ENCODE measurements at places on chromosomes 1 and 21.

GRCh38 chr1:3011631-3012455 is 9.4 kb upstream of the ACTRT2 start:
- DNase-seq, result no peak

DNA sequence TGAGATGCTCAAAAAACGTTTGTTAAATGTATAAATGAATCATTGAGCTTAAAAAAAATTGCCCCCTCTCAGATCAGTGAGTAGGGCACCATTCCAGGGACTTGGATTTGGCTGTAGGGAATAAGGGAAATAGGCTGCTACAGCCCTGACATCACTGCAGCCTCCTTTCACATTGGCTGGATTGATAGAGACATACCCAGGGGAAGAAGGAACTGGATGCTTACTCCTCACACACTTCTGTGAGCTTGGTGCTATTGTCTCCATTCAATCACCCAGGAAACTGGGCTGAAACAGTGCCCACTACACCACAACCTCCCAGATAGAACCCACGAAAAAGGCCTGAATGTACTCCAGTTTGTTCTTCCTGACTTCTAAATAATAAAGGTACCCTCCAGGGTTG is 87.2 kb downstream of the TGFBR3 start:
- DNase-seq, result no peak

- no peak for DNase-seq
Observed at GRCh38 chr1:14606632-14607031, 8.1 kb downstream of the KAZN start.

DNA sequence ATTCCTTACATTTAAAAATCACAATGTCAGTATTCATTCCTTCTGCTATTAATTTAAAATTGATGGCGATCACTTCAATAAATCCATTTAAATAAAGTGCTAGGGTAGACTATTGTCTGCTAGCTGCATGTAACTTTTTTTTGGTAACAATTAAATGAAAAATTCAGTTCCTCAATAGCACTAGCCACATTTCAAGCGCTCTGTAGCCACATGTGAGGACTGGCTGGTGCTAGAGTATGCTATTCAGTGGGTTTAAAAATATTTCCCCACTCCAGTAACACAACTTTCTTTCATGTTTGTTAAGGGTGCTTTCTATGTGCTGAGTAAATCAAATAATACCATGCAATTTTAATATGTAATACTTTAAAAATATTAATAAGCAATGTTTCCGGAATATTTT is 108.2 kb downstream of the LTN1 start:
- DNase-seq, result peak; percentile 6

- peak; percentile 7 for DNase-seq
Observed at GRCh38 chr1:71561206-71561605, 480.4 kb upstream of the ZRANB2 start.

DNA sequence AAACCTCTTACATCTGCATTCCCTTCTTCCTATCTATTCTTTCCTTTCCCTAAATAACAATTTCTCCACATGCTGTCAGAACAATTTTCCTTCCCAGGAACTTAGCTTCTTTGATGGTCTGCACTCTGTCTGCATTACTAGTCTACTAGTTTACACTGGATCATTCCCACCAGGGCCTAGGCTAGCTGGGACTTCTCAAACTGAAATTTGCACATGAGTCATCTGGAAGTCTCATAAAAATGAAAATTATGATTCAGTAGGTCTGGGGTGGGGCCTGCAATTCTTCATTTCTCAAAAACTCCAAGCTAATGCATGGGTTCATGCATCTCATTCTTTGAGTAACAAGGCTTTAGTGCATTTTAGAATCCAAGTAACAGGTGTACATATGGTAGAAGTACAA is 74.2 kb downstream of the GABPA start:
- peak; percentile 60 for DNase-seq

GRCh38 chr1:184023171-184023570 is 14.4 kb downstream of the COLGALT2 start:
- DNase-seq, result no peak

DNA sequence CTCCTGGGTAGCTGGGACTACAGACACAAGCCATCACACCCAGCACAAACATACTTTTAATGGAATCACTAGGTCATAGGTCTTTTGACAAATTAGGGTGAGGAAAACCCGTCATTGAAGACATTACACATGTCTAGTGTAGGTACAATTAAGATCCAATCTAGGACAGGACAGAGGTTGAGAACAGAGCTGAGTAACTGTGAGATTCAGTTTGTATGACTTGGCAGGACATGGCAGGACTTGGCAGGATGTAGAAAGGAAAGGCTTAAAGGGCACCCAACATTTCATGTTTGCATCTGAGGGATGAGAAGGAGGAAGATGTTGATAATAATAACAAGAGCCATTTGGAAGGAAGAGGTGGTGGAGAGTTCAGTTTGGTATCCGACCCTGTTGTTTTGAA is 483.8 kb downstream of the PCP4 start:
- no peak for DNase-seq

DNA sequence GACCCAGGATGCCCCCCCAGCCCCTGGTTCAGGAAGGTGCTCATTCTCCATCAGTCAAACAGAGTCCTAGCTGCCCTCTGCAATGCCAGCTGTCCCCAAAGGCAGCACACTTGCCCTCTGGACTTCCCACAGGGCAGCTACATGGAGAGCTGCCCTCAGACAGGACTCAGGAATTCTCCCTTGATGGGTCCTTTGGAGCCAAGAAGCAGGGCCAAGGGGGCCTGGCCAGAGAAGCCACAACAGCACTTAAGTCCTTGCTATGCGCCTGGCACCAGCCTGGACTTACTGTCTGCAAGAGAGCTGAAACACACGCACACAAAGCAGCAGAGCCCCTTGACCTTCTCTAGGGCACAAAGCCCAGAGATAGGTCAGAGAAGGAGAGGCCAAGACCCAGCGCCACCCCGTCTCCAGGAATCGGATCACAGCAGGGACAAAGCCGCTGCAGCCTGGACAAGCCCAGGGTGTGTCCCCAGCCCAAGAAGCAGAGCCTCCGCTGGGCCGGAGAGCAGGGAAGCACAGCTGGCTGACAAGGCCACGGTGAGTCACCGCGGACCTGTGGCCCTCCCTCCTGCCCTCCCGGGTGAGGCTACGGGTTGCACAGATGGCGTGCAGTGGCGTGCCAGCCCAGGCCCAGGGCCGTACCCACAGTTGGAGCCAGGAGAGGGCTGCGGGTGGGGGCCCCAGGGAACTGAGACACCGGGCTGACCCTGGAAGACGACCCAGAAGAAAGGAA is 1.7 kb downstream of the WNT9A start:
- DNase-seq, result peak; percentile 61

DNA sequence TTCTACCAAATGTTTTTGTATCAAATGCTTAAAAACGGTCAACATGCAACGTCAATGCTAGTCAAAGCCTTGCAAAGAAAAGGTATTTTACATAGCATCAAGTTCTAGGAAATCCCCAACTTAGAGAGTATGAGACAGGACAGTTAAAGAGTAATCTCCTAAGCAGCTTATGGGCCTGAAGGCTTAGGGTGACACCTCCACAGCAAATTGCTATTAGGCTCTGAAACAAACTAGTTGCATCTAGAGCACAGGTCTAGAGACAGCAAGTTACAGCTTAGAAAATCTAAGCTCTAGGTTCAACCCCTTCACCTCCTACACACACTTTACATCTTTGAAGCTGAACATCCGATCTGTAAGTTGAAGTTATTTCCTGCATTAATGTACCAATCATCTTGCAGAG is 13.7 kb downstream of the PABPC4 start:
- no peak for DNase-seq

DNA sequence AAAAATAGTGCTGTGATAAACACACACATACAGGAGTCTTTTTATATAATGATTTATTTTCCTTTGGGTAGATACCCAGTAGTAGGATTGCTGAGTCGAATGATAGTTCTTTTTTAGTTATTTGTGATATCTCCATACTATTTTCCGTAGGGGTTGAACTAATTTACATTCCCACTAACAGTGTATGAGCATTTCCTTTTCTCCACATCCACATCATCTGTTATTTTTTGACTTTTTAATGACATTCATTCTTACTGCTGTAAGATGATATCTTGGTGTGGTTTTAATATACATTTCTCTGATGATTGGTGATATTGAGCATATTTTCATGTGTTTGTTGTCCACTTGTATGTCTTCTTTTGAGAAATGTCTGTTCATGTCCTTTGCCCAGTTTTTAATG is 78.3 kb downstream of the NIBAN1 start:
- no peak for DNase-seq

DNA sequence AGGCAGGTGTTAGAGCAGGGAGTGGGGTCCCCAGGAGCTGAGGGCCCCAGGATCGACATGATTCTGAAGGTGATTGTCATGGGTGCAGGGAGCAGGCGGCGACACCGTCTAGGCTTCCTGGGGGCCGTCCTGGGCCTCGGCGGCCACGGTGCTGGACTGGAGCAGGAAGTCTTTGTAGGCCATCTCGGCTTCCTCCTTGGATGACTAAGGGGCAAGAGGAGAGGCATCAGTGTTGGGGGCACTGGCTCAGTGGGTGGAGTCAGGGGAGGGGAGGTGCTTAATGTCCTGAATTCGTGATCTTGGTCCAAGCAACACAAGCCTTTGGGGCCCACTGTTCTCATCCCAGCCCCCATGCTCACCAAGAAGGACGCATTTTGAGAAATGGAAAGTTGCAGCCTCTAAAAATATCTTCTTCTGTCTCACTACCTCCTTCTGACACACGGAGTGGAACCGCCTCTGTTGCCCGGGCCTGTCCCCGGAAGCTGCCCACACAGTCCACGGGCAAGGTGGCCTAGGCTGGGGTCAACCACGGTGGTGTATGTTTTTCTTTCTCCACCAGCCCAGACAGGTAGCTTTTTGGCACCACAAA is 8.6 kb upstream of the FCMR start:
- DNase-seq, result no peak

DNA sequence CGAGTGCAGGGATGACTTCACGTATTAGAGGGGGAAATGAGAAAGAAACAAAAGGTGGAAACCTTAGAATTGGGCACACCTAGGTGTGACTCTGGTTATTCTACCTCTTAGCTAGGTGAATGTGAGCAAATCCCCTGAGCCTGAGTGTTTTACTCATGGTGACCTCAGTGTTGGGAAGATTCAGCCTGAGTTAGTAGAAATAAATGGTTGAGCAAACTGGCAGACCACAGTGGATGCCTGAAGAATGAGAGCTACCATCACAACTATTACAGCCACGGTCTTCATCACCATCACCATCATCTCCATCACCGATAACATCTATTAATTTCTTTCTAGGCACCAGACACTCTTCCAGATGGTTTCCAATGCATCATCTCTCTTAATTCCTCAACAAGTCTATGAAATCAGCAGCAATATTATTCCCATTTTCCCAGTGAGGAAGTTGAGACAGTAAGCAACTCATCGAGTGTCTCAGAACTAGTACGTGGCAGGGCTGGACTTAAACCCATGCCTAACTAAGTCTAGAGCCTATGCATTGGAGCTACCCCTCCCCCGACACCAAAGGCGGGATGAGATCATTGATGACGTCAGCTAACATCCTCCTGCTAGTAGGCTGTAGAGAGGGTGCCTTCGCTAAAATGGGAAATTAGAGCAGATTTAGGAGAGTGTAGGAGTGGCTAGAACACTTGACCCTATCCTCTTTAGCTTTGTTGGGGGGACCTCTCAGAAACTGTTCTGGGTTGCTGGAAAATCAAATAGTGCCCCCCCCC is 7.9 kb upstream of the KAZN start:
- DNase-seq, result no peak

DNA sequence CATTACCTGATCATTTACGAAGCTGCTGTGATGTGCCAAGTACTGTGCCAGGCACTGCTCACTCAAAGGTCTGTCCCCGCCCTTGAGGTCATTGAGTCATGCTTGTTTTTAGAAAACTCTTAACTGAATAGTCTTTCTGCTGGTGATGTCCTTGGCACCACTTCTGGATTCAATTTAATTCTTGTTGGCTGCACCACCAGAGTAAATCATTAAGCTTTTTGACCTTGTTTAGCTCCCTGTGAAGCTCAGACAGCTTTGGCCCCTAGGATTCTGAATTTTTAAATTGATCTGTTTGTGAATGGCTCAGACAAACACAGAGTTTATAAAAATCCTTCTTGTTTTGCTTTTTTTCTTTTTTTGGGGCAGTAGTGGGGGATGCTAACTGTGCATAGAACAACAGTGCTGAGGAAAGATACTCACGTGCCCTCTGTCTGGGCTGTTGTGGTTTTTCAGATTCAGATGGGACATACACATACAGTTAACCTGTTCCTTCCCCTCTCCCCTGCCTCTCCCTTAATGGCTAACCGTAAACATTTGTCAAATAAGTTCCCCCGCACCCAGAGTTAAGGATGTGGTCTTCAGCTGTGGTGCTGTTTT is 67.6 kb downstream of the MTR start:
- no peak for DNase-seq

DNA sequence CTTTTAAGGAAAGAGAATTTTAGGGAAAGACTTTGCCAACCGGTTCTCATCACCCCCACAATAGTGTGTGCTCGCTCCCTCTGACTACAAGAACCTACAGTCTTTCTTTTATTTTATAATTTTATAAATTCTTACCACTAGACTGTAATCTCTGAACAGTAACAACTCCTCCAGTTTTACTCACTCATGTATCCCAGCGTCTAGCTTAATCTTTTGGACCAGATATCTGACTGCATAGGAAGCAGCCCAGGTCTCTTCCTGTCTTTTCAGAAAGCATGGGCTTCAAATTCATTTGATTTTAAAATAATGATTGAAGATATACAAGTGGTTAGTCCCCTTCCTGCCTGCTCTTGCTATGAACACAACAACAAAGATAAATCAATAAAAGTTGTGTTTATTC is 19.0 kb upstream of the DUSP10 start:
- no peak for DNase-seq

DNA sequence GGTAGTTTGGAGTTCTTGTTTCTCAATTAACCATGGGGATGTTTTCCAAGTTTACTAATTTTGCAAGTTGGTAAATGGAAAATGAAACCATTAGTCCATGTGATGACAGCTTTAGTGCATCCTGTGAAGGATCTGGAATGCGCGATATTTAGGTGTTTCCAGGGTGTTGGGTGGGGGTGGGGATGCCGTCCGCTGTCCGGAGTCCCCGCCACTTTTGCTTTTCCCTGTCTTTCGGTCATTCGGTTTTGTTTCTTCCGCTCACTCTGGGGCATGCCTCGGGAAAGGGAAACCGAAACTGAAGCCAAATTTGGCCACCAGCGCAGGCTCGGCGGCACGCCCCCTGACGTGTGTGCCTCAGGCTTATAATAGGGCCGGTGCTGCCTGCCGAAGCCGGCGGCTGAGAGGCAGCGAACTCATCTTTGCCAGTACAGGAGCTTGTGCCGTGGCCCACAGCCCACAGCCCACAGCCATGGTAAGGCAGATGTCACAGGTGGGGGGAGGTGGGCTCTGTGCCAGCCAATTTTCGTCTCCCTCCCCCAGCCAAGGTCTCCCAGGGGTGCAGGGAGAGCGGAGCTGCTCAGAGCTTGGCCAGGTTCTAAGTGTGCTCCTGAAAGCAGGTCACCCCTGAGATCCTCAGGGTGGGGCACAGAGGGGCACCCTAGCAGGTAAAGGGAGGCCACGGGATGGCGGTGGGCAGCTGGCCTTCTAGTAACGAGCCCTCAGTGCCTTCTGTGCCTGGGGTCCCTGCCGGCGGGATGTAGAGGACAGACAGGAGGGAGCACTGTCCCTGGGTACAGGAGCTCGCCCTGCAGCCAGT is at the start of gene ISG15:
TSS of gene ISG15 (plus strand) at position 393 of the 817 bp plus-strand sequence. CDS start at position 470, 77 bp downstream.
- peak; percentile 97 for DNase-seq

GRCh38 chr1:164092603-164093353 is 466.2 kb upstream of the PBX1 start:
- peak; percentile 4 for DNase-seq

Data from EL (cell line).